ENCODE measurements at places on chromosomes 7 and 10.

GRCh38 chr7:371779-372545, 82.0 kb downstream of the FOXL3 start:
- no peak for DNase-seq

DNA sequence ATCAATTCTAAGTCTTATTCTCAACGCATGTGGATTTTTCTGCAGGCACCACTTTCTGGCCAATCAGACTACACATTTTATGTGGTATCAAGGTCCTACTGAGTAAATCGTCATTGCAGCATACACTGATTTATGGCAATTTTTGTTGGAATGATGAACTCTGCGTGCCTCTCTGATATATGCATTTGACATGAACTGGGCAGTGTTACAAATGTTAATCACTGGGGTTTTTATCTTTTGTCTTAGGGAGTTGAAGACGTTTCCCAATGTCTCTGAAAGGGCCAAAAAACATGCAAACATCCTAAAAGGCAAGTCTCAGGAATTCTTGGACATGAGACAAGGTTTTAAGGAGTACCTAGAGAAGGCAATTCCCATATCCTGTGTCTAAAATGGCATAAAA, 809.5 kb upstream of the CELF2 start:
- DNase-seq = no peak

DNA sequence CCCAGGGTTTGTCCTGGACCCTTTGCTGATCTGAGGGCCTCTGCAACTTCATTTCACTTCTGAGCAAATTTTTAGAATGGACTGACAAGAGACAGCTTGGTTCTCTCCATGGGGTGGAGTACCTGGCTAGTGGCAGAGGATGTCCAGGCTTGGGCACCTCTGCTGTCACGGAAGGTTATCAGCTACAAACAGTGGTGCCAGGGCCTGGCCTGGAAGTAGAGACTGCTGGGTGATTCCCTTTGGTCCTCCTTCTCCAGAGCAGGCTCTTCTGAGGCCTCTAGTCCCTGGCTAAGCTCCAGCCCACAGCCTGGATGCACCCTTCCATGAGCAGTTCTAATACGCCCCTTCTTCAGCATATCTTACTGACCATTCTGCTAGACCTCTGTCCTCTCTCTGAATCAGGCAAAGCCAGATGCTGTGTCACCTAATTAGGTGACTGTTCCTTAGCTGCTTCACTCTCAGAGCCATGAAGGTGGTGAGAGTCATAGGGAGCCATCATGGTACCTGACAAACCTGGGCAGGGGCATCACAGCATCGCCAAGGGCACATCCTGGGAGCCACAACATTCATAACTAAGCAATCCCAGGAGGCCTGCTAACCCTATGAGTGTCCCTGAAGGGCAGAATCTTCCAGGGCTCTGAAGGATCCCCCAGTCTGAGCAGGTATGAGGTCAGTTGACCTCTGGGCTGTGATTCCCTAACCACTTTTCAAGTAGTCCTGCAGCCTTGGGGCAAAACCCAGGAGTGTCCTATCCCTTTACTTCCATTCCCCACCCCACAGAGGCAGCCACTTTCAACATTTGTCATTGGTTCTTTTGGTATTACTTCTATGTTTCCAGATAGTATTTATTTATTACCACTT, 4.0 kb downstream of the ARHGAP22 start:
- no peak for DNase-seq

DNA sequence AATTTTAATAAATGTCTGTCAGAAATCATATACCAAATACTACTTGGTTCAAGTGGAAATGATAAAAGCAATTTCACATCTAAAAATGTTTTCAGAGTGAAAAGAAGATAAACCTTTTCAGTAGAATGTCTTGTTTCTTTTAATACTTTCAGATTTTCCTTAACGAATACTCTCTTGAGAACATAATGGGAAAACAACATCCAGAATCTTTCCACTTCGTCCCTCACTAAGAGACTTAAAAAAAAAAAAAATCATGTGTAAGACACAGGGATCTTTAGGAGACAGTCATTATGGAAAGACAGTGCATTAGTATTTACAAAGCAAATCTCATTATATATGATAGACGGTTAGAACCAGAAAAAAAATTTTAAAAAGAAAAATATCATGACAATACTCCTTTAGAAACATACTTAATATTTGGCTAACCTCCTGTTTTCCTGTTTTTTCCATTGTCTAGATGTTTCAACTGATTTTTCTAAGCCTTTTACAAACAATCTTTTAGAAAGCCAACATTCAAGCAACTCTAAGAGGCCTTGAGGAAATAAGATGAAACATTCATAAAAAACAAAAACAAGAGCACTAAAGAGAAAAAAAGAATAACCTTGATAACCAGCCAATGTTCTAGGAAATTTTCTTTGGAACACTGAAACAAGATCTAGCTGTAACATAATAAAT, 339.9 kb upstream of the LRRN3 start:
- no peak for DNase-seq

- no peak for DNase-seq
Measured at GRCh38 chr10:71354776-71355175, 35.7 kb downstream of the SLC29A3 start.

DNA sequence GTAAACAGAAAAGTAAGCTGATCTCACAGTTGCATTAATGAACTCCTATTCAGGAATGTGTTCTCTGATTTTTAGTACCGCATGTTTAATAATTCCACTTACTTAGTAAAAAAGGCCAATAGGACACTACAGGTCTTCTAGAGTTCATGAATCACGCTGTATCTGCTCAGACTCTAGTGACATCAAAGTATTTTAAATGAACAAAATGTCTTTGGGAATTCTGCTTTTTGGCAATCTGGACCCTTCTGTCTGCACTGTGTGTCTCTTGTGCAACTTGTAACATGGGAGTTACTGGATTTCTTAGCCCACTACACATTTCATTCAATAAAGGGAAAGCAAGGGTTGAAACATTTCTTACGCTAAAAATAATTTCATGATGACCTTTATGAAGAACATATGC, 50.2 kb downstream of the RABGEF1 start:
- no peak for DNase-seq

- DNase-seq = no peak
Measured at GRCh38 chr10:77391605-77392235, 245.9 kb downstream of the KCNMA1 start.

DNA sequence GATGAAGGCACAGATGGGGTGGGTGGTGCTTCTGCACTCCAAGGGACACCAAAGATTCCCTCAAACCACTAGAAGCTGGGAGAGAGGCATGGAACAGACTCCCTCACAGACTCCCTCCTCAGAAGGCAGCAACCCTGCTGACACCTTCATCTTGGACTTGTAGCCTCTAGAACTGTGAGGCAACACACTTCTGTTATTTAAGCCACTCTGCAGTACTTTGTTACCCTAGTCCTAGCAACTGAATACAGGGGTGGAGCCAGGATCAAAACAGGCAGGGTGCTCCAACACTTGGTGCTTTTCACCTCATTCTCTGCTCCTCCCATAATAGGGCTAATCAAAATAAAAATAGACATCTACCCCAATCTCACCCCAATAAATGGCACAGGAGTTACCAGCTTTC, 2.3 kb upstream of the GSTO1 start:
- no peak for DNase-seq
